ENCODE measurements at places on chromosomes 2 and 18. TPM values are rescaled to one million over a fixed set of nuclear protein-coding genes. Genes with fewer than 3 reads are reported as not detected.
A peak's percentile ranks its signal among the peaks of the same experiment; 100 is the strongest.

IL1RN gene
- 4.3 TPM for total RNA-seq

UGT1A9 gene
- total RNA-seq, result 9.8 TPM

TCF4 gene
- total RNA-seq, result 65.2 TPM

POLR1A gene
- total RNA-seq, result 19.0 TPM

IL36A gene
- total RNA-seq, result not detected

GRCh38 chr2:231222318-231223000 is 24.0 kb downstream of the ARMC9 start:
- peak overlapping the region; percentile 63 for H3K27ac ChIP-seq
- H3K4me3 ChIP-seq, result no peak overlapping the region
- no peaks in the 10 kb centered on the region for H3K27me3 ChIP-seq
- no peak for DNase-seq
- no peaks in the 10 kb centered on the region for H3K36me3 ChIP-seq
- H3K4me1 ChIP-seq, result peaks cover 3% of the 10 kb centered on the region

DNA sequence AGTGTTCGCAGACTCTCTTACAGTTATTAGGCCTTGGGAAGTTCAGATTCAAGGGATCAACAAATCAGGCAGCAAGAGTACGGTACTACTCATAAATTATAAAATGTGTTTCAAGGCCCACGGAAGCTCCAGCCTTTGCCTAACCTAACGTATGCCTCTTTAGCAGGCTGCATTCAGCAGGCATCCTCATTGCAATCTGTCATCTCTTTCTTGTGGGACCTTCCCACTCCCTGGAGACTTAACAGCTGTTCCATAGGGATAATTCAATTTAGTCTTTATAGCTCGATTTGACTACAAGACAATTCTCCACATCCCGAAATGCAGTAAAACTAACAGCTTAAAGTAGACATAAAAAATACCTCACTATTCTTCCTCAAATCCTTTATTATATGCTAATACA is 453.7 kb downstream of the CNTNAP5 start:
- no peaks in the 10 kb centered on the region for H3K4me1 ChIP-seq
- no peaks in the 10 kb centered on the region for H3K36me3 ChIP-seq
- H3K27ac ChIP-seq, result no peak overlapping the region
- no peak for DNase-seq

DNA sequence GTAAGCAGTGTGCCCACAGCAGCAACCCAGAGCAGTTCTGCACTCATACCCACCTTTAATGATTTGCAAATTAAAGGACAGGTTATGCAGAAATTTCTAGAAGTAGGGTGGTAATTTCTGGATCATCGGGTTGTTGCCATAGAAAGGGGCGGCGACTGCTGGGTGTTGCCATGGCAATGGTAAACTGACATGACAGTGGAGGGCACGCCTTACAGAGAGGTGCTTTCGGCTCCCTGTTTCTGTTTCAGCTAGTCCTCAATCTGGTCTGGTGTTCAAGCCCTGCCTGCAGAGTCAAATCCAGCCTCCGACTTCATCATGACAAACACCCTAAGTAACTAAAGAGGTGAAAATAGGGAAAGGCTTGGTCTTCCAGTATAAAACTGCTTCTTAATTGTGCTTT is 667.7 kb downstream of the SOCS6 start:
- no peaks in the 10 kb centered on the region for H3K27me3 ChIP-seq
- H3K4me3 ChIP-seq, result no peak overlapping the region
- H3K27ac ChIP-seq, result no peak overlapping the region
- no peaks in the 10 kb centered on the region for H3K4me1 ChIP-seq
- H3K36me3 ChIP-seq, result no peaks in the 10 kb centered on the region
- DNase-seq, result no peak

GRCh38 chr2:241009601-241010530 is 11.4 kb downstream of the SNED1 start:
- DNase-seq, result peak; percentile 60
- no peaks in the 10 kb centered on the region for H3K27me3 ChIP-seq
- no peak overlapping the region for H3K4me3 ChIP-seq
- H3K4me1 ChIP-seq, result peaks cover 17% of the 10 kb centered on the region
- peak overlapping the region; percentile 64 for H3K27ac ChIP-seq

DNA sequence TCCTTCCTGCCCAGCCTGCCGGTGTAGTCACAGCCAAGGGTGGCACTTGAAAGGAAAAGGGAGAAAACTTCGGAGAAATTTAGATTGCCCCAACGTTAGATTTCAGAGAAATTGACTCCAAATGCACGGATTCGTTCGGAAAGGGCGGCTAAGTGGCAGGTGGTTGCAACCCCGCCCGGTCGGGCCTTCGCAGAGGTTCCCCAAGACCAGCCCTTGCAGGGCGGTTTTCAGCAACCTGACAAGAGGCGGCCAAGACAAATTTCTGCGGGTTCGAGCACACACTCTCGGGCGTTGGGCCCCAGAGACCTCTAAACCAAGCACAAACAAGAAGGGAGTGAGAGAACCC is 4.8 kb downstream of the ONECUT2 start:
- no peak overlapping the region for H3K4me3 ChIP-seq
- DNase-seq, result no peak
- peaks cover 29% of the 10 kb centered on the region for H3K4me1 ChIP-seq
- H3K27ac ChIP-seq, result no peak overlapping the region
- H3K36me3 ChIP-seq, result no peaks in the 10 kb centered on the region

DNA sequence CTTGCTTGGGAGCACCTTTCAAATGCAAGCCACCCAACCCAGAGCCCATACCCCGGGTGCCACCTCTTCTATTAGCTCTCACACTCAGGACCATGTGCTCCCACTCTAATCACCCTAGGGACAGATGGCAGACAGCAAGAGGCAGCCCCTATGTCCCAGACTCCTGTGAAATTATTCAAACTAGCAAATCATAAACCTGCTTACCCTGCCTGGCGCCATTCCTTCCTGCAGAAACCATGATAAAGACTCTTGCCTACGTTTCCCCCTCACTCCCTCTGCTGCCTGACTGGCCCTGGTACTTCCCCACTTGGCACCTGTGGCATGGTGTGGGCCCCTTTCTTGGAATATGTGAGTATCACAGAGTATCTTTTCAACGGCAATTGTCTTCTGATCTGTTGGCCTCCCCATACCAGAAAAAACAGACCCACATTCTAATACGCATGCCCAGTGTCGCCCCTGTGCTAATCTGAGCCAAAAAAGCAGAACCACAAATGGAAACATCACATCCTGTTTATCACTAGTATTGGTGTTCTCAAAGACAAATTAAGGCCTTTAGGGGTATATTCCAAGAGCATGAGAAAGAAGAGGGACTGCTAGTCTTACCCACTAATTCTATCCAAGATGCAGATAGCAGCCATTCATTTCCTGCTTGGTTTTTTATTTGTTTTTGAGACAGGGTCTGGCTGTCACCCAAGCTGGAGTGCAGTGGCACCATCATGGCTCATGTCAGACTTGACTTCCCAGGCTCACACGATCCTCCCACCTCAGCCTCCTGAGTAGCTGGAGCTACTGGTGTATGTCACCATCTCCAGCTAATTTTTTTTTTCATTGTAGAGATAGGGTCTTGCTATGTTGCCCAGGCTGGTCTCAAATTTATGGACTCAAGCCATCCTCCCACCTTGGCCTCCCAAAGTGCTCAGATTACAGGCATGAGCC is 44.1 kb upstream of the TTC39C start:
- no peaks in the 10 kb centered on the region for H3K27me3 ChIP-seq
- DNase-seq, result no peak
- H3K27ac ChIP-seq, result no peak overlapping the region
- H3K36me3 ChIP-seq, result no peaks in the 10 kb centered on the region

GRCh38 chr2:147247749-147248148 is 597.1 kb upstream of the ACVR2A start:
- DNase-seq, result no peak
- no peaks in the 10 kb centered on the region for H3K4me1 ChIP-seq
- no peak overlapping the region for H3K27ac ChIP-seq
- H3K36me3 ChIP-seq, result no peaks in the 10 kb centered on the region
- no peaks in the 10 kb centered on the region for H3K27me3 ChIP-seq
- H3K4me3 ChIP-seq, result no peak overlapping the region

DNA sequence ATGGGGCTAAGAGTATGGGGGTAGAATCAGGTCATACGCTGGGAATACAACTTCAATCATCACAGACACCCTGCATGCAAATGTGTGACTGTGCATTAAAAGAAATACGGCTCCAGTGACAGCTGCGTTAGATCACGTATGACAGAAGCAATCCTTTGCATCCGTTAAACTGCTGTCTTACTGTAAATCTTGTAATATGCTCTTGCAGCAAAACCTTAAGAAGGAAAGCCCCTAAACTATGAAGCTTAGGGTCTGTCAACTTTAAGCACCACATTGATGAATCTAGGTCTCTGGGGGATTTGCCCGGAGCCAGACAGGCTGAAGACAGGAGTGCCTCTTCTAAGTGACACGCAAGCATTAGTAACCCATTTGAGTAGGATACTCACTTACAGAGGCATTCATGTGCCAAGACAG is 84.7 kb upstream of the EML6 start:
- no peaks in the 10 kb centered on the region for H3K27me3 ChIP-seq
- no peak for DNase-seq
- no peak overlapping the region for H3K4me3 ChIP-seq
- H3K36me3 ChIP-seq, result no peaks in the 10 kb centered on the region

GRCh38 chr2:207767461-207768167 is 2.1 kb downstream of the FZD5 start:
- no peaks in the 10 kb centered on the region for H3K27me3 ChIP-seq
- peaks cover 24% of the 10 kb centered on the region for H3K4me1 ChIP-seq
- peak overlapping the region; percentile 97 for H3K27ac ChIP-seq
- peak overlapping the region; percentile 89 for H3K4me3 ChIP-seq
- peak; percentile 67 for DNase-seq

- no peak overlapping the region for H3K27ac ChIP-seq
- H3K4me1 ChIP-seq, result no peaks in the 10 kb centered on the region
- H3K36me3 ChIP-seq, result no peaks in the 10 kb centered on the region
Measured at GRCh38 chr2:132766573-132766972, 96.6 kb upstream of the LYPD1 start.

DNA sequence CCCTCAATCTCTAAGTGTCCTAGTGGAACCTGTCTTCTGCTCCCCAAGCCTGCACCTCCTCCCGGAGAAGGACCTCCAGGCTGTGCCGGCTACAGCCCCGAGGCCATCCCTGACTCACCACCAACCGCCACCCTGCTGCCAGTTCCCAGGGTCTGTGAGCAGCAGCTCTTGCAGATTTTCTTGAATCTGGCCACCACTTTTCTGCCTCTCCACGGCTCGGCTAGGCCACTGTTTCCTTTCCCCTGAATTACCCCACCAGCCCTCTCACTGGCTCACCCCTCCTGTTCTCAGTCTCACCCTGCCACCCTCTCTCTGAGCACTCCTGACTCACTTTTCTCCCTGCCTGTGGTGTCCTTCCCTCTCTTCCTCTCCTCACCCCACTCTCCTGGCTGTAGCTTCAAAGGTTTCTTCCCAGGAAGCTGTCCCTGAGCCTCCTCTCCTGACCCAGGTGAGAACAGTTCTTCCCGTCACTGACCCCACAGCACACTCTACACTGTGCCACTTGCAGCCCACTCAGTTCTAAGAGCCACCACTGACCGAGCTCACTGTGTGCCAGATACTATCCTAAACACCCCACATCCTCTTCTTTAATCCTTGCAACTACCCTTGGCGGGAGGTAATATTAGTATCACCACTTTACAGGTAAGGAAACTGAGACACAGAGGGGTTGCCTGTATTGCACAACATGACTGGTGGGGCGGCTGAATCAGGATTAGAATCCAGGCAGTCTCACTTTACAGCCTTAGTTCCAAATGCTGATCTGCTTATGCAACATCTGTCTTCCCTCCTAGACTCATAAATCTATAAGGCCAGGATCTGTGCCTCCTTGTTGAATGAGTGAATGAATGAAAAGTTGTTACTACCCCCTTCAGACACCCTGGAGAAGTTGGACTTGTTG is 111.6 kb downstream of the SMAD7 start:
- H3K27ac ChIP-seq, result peak overlapping the region; percentile 58
- no peak overlapping the region for H3K4me3 ChIP-seq
- peak; percentile 33 for DNase-seq
- no peaks in the 10 kb centered on the region for H3K27me3 ChIP-seq
- no peaks in the 10 kb centered on the region for H3K36me3 ChIP-seq

DNA sequence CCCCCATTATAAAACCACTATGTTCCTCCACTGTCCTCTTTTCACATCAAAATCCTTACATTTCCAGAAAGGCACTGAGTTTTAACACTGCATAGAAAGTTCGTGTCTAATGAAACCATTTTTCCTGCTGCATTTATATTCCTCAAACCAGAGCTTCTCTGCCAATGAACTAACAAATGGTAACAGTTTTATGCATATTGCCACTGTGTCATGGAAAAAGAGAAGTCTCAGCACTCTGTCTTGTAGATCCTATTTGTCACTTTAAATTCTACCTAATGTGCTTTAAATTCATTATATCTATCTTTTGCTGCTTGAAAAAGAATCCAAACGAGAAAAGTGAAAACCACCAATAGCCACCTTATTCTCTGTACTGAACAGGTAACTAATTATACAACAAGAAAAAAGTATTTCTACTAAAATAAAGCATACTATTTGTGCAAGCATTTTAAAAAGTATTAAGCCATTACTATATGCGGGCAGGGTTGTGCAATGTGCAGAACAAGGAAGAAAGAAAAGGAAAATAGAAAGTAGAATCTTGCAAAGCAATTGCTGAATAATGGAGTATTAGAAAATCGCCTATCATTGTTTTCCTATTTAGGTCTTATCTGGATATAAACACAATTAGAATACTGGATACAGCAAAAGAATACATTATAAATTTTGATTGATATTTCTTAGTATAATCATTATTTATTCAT is 328.9 kb downstream of the ZEB2 start:
- no peaks in the 10 kb centered on the region for H3K4me1 ChIP-seq
- H3K36me3 ChIP-seq, result no peaks in the 10 kb centered on the region
- no peak overlapping the region for H3K27ac ChIP-seq

- H3K36me3 ChIP-seq, result no peaks in the 10 kb centered on the region
- no peak overlapping the region for H3K27ac ChIP-seq
- no peak overlapping the region for H3K4me3 ChIP-seq
- H3K27me3 ChIP-seq, result no peaks in the 10 kb centered on the region
- peak; percentile 82 for DNase-seq
Measured at GRCh38 chr2:147910990-147911473, 66.2 kb downstream of the ACVR2A start.

All from hepatocyte (in vitro differentiated cells).